ENCODE measurements at places on chromosomes 11 and 22.

- no peak for DNase-seq
These were observed at the start of gene GAL3ST1 for GRCh38 chr22:30574095-30574981. Gene GAL3ST1 (minus strand): TSS chr22:30574665. CDS start chr22:30557392, 17,273 bp downstream.

DNA sequence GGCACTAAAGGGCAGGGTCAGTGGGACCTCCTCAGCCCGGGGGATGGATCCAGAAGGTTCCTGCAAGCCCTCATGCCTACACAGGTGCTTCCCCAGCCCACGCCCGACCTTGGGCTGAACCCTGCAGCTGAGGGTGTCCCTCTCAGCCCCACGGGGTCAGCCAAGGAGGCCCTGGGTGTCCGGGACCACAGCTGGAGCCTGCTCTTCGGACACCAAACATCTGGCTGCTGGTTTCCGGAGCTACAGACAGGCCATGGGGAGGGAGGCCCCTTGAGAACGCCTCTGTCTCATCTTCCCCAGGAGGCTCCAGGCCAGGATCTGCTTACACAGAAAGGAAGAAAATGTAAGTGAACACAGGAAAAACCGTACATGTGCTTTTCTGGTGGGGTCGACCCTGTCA lies 355.7 kb downstream of the MN1 start:
- DNase-seq, result no peak

GRCh38 chr22:32396746-32397145 lies 15.3 kb downstream of the RTCB start:
- DNase-seq, result no peak

DNA sequence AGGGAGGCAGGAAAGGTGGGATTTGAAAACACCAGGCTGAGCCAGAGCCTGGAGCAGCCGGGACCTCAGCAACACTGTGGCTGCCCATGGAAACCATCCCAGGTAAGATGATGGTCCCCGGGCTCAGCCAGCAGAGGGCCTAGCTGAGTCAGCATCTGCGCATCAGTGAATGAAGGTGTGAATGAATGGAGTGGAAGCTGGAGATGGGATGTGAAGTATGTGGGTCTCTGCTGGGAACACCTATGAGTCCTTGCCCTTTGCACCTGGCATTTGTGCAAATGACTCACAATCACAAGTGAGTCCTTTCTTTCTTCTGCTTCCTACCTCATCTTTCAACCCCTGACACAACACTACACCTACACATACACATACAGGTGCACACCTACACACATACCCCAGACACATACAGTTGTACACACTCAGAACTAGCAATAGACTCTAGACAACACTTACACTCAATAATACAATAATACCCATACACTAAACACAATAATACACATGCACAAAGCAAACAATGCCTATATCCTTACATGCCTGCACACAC lies 62.8 kb upstream of the PRDM11 start:
- no peak for DNase-seq

DNA sequence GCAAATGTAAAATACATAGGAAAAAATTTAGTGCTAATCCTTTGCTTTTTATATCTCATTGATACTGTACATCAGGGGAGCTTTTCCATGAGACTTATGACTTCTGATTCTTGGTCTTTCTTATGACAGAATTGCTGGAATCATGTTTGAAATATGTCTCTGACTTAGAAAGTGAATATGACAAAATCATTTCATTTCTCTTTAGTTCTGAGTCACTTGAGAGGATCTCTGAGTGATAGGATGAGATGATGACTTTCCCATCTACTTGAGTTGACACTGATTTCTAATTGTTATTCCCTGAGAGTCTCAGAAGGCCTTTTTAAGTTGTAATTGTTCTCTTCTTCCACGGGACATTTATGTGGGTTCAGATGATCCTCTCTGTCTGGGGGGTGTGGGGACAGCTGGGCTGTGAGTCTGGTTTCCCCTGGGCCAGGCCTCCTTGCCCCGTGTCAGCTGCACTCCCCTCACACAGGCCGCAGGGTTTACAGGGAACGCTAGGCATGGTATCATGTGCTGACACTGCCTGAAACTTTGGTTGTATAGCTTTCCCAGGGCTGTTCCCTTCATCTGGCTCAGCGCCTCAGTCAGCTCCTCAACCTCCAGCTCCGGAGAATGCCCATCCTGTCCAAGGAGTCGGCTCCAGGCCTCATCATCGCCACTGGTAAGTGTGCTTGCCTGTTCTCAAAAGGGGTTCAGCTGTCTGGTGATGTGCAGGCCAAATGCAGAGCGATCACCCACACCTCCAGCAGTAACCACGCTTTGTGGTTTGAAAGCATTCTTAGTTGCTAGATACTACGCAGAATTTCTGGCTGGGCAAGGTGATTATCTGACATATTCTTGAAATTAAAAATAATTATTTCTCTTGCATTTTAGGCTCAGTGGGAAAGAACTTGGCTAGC lies 69.5 kb upstream of the SORL1-AS1 start:
- DNase-seq, result no peak

DNA sequence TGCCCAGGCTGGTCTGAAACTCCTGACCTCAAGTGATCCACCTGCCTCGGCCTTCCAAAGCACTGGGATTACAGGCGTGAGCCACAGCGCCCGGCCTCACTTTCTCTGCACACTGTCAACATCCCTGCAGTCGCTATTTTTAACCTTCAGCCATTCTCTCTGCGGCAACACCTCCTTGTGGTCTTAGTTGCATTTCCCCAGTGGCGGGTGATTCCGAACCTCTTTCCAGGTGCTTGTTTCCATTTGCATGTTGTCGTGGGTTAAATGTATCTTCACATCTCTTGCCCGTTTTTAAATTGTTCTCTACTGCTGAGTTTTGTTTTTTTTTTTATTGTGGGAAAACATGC lies 2.2 kb upstream of the SCT start:
- no peak for DNase-seq

DNA sequence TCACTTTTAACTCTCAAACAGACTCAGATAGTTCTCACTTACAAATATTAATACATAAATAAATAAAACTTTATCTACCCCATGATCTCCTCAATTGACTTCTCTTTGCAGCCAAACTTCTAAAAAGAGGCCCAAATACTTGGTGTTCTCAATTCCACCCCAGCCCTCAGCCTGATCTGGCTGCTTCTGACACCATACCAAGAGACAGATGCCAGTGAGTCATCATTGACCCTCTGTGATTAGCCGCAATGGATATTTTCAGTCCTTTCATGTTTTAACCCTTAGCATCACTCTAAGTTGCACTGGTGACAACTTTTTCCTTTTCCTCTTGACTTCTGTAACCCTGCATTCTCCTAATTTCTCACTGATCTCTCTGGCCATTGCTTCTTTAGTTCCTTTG lies 184.1 kb upstream of the ARHGAP20 start:
- no peak for DNase-seq

DNA sequence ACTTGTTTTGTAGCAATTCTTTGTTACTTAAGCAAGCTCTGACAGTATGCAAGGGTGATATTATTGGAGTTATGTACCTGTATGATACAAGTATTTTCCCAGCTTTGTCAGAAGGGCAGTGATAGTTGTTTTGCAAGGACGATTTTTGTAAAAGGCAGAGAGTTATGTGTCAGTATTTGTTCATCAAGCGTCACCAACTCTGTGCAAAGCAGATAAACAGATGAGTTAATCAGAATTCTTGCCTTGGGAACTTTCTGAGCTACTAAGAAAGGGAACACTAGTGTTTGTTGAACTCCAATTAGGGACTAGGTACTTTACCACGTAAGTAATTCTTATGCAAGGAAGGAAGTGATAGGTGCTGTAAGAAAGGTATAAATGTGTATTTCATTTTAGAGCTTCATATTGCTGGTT lies 1.4 kb downstream of the USP47 start:
- no peak for DNase-seq

- DNase-seq, result no peak
These were observed 356.9 kb upstream of the CCDC90B start for GRCh38 chr11:83643115-83643514.

DNA sequence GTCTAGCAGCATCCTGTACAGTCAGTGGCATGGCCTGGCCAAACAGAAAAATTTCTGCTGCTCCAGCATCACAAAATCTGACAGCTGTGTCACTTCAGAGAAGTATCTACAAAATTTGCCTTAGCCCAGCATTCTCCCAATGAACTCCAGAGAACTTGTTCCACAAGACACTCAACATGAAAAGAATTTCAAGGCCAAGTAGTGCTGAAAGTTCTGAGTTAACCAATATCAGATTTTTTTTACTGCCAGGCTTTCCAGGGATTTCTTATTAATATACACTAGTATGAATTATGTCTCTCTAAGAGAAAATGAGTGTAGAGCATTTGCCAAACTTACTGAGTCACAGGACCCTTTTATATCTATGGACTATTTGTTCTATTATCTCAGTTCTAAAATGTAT lies 68.8 kb downstream of the OR5AK2 start:
- DNase-seq, result no peak
